ENCODE measurements at places on chromosomes 2 and 18.

GRCh38 chr2:120832296-120833070, 96.8 kb downstream of the GLI2 start:
- H3K27ac ChIP-seq: no peak overlapping the region
- no peak for DNase-seq
- H3K4me1 ChIP-seq: no peaks in the 10 kb centered on the region
- peaks cover 11% of the 10 kb centered on the region for H3K27me3 ChIP-seq

DNA sequence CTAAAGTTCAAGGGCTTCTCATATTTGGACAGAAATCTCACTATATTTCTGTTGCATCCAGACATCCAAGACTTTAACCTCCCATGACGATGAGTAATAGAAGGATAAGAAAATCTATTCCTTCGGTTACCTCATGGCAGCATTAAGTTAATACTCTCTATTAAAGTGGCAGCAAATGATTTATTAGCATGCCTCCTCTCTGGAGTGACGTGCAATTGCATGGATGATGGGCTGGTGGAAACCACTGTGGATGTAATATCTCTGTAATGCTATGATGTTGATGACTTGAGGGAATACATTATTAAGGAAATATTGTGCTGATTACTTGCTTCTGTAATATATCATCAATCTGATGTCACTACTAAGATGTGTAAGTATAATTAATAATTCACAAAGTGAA, 336.8 kb downstream of the DSEL start:
- no peaks in the 10 kb centered on the region for H3K27me3 ChIP-seq
- H3K27ac ChIP-seq: no peak overlapping the region
- H3K4me3 ChIP-seq: no peak overlapping the region
- H3K4me1 ChIP-seq: peaks cover 3% of the 10 kb centered on the region

DNA sequence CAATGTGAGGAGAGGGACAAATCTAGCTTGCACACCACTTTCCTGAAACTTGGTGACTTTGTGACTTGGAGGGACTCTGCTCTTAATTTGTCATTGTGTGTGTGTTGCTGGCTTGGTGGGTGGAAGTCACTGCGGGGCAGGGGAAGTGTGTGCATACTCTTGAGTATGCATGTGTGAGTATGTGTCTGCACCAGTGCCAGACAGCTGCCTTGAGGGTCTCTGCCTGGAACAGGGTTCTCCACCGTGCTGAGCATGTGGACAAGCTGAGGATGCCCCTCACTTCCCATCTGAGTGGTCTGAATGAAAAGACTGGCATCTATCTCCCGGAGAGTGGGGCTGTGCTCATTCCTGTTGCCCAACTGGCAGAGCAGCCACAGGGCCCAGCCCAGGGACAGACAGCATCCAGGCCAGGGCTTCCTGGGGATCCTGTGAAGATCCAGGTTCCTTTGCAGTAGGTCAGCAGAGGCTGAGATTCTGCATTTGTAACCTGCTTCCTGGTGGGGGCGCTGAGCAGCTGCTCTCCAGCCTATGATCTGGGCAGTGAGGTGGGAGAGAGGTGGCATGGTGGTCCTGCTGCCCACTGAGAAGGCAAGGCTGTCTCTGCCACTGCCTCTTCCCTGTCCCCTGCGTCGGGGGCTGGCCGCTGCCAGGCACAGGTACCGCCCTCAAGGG, 138.9 kb upstream of the HAAO start:
- no peak overlapping the region for H3K4me3 ChIP-seq
- no peaks in the 10 kb centered on the region for H3K36me3 ChIP-seq
- DNase-seq: peak; percentile 52
- H3K27me3 ChIP-seq: peaks cover 14% of the 10 kb centered on the region

GRCh38 chr2:105875241-105875640, 130.5 kb downstream of the NCK2 start:
- DNase-seq: no peak
- no peak overlapping the region for H3K27ac ChIP-seq
- no peak overlapping the region for H3K4me3 ChIP-seq
- peaks cover 21% of the 10 kb centered on the region for H3K36me3 ChIP-seq
- H3K27me3 ChIP-seq: peaks cover 13% of the 10 kb centered on the region
- H3K4me1 ChIP-seq: peaks cover 38% of the 10 kb centered on the region

DNA sequence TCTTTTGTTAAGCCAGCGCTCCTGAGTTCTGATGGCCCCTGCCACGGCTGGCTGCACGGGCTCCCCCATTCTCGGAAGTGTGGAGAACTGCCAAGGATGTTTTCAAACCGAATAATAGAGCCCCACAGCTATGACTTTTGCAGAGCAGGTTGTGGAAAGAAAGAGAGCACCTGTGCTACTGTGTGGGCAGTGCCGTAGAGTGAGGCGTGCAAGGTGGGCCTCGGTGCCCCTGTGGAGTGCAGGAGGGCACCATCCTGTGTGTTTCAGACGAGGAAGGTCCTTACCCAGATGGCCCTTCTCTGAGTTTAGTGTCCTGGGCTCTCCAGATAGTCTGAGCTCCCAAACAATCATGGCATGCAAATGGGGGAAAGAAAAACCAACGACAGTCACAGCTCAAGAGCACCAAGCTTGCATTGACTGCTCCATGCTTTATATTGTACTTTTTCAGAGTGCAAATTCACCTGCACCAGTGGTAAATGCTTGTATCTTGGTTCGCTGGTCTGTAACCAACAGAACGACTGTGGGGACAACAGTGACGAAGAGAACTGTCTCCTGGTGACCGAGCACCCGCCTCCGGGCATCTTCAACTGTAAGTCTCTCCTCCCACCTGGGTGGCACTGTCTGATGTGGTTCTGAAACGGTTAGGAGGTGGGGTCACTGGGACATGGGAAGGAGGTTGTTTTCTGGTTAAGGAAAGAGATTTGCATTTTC, 219.4 kb downstream of the LDLRAD4 start:
- peaks cover 5% of the 10 kb centered on the region for H3K27me3 ChIP-seq
- DNase-seq: no peak
- peaks cover 5% of the 10 kb centered on the region for H3K36me3 ChIP-seq
- H3K4me3 ChIP-seq: no peak overlapping the region
- no peak overlapping the region for H3K27ac ChIP-seq
- peaks cover 20% of the 10 kb centered on the region for H3K4me1 ChIP-seq

GRCh38 chr2:207149249-207150213, 16.2 kb downstream of the KLF7 start:
- peak overlapping the region; percentile 48 for H3K4me3 ChIP-seq
- no peak overlapping the region for H3K27ac ChIP-seq
- H3K36me3 ChIP-seq: peaks cover 33% of the 10 kb centered on the region
- H3K27me3 ChIP-seq: peaks cover 6% of the 10 kb centered on the region
- no peak for DNase-seq
- peaks cover 88% of the 10 kb centered on the region for H3K4me1 ChIP-seq

DNA sequence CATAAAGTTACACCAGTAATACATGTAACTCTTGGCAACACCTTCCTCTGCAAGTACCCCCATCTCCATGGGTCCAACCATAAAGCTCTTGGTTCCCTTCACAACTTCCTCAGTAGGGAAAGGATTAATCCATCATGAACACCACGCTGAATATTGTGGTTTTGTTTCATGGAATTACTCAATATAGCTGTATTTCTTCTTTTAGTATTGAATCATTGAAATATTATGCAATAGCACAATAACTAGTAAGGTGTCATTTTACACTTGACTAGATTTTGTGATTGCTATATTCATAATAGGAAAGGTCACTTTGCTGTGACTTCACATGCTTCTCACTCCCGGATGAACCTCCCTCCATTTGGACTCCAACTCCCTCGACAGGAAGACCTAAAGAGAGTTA, 29.7 kb upstream of the PID1 start:
- no peak overlapping the region for H3K27ac ChIP-seq
- no peak overlapping the region for H3K4me3 ChIP-seq
- H3K4me1 ChIP-seq: no peaks in the 10 kb centered on the region
- no peak for DNase-seq
- H3K36me3 ChIP-seq: no peaks in the 10 kb centered on the region

Data from endothelial cell (in vitro differentiated cells).